ENCODE measurements at places on chromosomes 5 and 9.

GRCh38 chr9:92714016-92714415, 44.1 kb upstream of the IPPK start:
- no peak for DNase-seq

GRCh38 chr5:39825301-39825700, 400.5 kb upstream of the DAB2 start:
- DNase-seq: no peak

DNA sequence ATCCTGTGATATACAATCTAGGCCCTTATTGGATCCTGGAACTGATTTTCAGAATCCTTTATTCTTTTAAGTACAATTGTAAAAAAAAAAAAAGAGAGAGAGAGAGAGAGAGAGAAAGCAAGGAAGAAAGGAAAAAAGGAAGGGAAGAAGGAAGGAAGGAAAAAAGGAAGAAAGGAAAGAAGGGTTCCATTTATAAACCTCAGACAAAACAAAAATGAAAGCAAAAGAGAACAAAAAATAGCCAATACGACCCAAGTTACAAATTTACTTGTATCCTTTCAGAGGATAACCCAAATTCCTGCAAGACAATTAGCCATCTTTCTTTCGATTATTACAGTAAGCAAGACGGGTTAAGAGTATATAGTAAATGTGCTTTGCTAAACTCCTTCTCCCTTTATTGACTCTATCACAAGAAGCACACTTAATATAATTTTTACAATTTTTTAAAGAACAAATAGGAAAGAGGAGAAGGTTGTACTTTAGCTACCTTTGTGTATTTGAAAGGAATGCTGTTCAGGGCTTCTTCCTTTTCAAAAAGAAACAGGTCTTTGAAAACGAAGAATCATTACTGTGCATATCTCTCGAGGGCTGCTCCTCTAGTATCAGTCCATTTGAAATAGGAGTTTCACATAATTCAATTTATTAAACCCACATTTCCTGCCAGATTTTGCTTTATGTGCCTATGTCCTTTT, 543.3 kb downstream of the RAB3C start:
- DNase-seq: no peak

DNA sequence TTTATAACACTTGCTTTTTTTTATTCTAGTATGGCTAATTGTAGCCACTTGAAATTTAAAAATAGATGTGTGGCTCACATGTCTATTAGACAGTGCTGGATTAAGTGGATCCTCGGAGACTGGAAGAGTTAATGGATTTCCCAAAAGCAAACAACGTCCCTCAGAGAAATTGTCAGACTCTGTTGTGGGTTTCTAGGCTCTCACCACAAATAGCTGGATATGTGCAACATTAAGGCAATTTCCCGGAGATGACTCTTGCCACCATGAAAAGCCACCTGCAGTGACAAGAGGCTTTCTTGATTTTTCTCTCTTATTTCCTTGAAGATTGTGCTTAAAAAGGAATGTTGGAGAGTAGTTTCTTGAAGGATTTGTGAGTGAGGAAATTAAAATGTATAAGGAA, 43.2 kb downstream of the TMEM167A start:
- no peak for DNase-seq

DNA sequence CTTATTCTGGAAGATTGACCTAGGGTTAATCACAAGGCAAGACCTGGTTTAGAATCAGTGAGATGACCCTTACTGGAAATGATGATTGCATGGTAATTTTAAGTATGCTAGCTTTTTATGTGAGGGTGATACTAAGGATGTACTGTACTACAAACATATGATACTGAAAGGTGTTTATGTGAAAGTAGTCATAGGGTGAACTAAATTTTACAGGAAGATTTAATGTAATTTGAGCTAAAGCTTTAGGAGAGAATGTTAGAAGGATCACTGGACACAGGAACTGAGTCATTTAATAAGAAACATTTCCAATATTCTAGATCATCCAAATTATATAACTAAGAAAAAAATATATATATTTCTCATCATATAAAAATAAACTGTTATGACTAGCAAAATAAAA, 197.2 kb downstream of the COX7C start:
- no peak for DNase-seq

GRCh38 chr9:108673386-108673785, 182.4 kb downstream of the ACTL7B start:
- DNase-seq: no peak

- DNase-seq: no peak
These were observed 334.6 kb upstream of the MPDZ start for GRCh38 chr9:13614060-13614459.
